T-helper 17 cell (primary cell): ENCODE measurements at places on chromosomes 16 and 17.

DNA sequence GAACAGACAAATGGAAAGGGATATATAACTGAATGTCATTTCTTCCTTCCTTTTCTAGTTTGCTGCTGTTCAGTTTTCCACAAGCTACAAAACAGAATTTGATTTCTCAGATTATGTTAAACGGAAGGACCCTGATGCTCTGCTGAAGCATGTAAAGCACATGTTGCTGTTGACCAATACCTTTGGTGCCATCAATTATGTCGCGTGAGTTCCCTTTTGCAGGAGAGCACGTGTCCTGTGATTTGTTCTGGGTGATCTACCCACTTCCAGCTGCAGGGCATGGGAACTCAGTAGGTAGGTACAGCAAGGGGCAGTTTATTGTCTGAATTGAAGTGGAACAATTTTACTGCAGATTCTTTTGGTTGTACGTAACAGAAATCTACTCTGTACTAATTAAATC, 8.8 kb downstream of the ITGAL start:
- no peak overlapping the region for H3K4me3 ChIP-seq
- H3K4me1 ChIP-seq, result peaks cover 26% of the 10 kb centered on the region
- peak overlapping the region; percentile 56 for H3K27ac ChIP-seq

DNA sequence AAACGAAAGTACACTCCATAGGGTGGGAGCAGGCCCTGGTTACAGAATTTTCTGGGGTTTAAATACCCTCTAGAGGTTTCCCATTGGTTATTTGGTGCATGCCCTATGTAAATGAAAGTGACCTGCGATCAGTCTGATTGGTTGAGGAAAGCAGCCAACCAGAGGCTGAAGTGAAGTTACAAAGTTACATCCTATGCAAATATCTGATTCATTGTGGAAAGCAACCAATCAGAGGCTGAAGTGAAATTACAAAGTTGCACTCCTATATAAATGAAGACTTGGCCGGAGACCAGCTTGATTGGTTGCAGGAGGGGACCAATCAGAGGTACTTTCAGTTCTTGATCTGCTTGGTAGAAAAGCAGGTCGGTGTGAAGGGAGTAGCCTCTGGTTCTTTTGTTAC, 24.4 kb downstream of the NAA60 start:
- H3K27me3 ChIP-seq, result no peaks in the 10 kb centered on the region
- H3K36me3 ChIP-seq, result no peaks in the 10 kb centered on the region
- H3K4me3 ChIP-seq, result no peak overlapping the region
- no peak for DNase-seq
- H3K4me1 ChIP-seq, result peaks cover 33% of the 10 kb centered on the region

GRCh38 chr17:75822800-75823166, 21.4 kb downstream of the UNC13D start:
- H3K4me3 ChIP-seq, result no peak overlapping the region
- H3K36me3 ChIP-seq, result peaks cover 4% of the 10 kb centered on the region
- peaks cover 26% of the 10 kb centered on the region for H3K4me1 ChIP-seq

DNA sequence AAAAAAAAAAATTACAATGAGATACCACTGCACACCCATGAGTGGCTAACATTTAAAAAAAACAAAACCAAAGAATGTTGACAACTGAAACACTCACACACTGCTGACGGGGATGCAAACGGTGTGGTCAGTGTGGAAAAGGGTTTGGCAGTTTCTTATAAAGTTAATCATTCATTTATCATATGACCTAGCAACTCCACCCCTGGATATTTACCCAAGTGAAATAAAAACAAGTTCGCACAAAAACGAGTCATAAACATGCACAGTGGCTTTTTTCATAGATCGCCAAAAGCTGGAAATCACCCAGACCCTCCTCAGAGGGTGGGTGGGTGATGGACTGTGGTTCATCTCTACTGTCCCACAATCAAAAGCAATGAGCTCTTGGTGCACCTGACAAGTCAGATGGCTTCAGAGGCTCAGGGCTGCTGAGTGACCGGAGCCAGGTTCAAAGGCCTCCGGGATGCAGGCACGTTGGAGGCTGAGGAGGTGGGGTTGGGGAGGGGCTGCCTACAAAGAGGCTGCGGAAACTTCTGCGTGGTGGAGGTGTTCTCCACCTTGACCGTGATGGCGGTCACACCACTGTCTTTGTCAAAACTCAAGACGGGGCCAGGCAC, 14.2 kb downstream of the RAB40B start:
- H3K36me3 ChIP-seq, result no peaks in the 10 kb centered on the region
- H3K4me3 ChIP-seq, result no peak overlapping the region
- no peak for DNase-seq
- H3K27me3 ChIP-seq, result no peaks in the 10 kb centered on the region

DNA sequence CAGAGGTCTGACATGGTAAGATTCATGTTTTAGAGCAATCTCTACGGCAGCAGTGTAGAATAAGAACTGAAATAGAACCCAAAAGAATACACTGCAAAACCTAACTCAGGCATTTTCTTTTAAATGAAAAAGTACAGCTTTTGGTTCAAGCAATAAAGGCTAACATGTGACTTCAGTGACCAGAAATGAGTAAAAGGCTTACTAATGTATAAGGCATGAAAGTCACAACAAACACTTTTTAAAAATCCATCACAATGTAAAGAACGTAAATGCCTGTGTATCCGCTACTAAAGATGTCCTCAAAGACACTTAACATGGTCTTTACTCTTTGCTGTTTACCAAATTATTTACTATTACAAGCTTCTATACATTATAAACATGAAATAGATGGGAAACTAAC, 16.6 kb downstream of the KIAA0753 start:
- peaks cover 7% of the 10 kb centered on the region for H3K4me1 ChIP-seq
- H3K36me3 ChIP-seq, result peaks cover 10% of the 10 kb centered on the region
- DNase-seq, result no peak
- no peak overlapping the region for H3K27ac ChIP-seq
- no peaks in the 10 kb centered on the region for H3K27me3 ChIP-seq

DNA sequence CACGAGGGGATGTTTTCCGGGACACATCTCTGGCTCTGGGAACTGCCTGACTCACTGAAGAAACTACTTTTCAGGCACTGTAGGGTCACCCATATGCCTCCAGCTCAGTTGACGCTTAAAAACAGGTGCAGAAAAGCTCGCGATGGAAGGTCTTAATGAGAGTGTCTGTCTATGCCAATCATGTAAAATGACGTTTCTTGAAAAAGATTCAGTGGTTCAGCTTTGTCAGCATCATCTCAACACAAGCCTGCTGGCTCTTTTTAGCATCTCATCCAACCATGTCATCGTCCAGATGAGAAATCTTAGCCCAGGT, 27.5 kb downstream of the OR1D5 start:
- no peak overlapping the region for H3K4me3 ChIP-seq
- H3K27me3 ChIP-seq, result no peaks in the 10 kb centered on the region
- no peak for DNase-seq
- H3K36me3 ChIP-seq, result no peaks in the 10 kb centered on the region

GRCh38 chr16:4615384-4616046, 827 bp upstream of the UBALD1 start:
- no peaks in the 10 kb centered on the region for H3K27me3 ChIP-seq
- peak overlapping the region; percentile 92 for H3K27ac ChIP-seq
- no peak for DNase-seq

GRCh38 chr17:50100480-50100883, 5.3 kb downstream of the PDK2 start:
- peaks cover 2% of the 10 kb centered on the region for H3K36me3 ChIP-seq
- no peak overlapping the region for H3K27ac ChIP-seq
- no peak for DNase-seq
- no peaks in the 10 kb centered on the region for H3K27me3 ChIP-seq

DNA sequence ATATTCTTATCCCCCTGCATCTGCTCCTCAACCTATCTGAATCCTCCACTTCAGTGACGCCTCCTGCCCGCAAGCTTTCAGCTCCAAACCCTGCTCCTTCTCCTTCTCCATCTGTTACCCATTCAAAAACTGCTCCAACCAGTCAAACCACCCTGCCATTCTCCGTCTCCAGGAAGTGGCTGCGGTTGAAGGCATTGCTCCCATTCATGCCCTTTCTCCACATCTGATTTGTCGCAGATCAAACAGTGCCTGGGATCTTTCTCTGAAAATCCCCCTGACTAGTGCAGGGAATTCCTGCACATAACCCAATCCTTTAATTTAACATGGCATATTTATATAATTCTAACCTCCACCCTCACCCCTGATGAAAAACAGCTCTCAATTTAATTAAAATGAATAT, 56.3 kb downstream of the SLFN5 start:
- peaks cover 3% of the 10 kb centered on the region for H3K4me1 ChIP-seq
- H3K27me3 ChIP-seq, result no peaks in the 10 kb centered on the region
- no peak for DNase-seq
- H3K36me3 ChIP-seq, result peaks cover 2% of the 10 kb centered on the region
- no peak overlapping the region for H3K4me3 ChIP-seq

GRCh38 chr16:29839822-29840221, 19.6 kb downstream of the MVP start:
- peaks cover 4% of the 10 kb centered on the region for H3K36me3 ChIP-seq
- no peak overlapping the region for H3K4me3 ChIP-seq
- peak overlapping the region; percentile 24 for H3K27ac ChIP-seq
- H3K4me1 ChIP-seq, result peaks cover 6% of the 10 kb centered on the region
- no peaks in the 10 kb centered on the region for H3K27me3 ChIP-seq
- no peak for DNase-seq

- no peak for DNase-seq
- peak overlapping the region; percentile 59 for H3K27ac ChIP-seq
- no peak overlapping the region for H3K4me3 ChIP-seq
- peaks cover 5% of the 10 kb centered on the region for H3K4me1 ChIP-seq
- no peaks in the 10 kb centered on the region for H3K27me3 ChIP-seq
These were observed 61.2 kb upstream of the ENDOV start for GRCh38 chr17:80353718-80354275.

GRCh38 chr16:48680881-48681280, 70.9 kb upstream of the N4BP1 start:
- no peak for DNase-seq
- no peaks in the 10 kb centered on the region for H3K36me3 ChIP-seq
- H3K27ac ChIP-seq, result no peak overlapping the region
- H3K27me3 ChIP-seq, result peaks cover 62% of the 10 kb centered on the region
- peaks cover 3% of the 10 kb centered on the region for H3K4me1 ChIP-seq

DNA sequence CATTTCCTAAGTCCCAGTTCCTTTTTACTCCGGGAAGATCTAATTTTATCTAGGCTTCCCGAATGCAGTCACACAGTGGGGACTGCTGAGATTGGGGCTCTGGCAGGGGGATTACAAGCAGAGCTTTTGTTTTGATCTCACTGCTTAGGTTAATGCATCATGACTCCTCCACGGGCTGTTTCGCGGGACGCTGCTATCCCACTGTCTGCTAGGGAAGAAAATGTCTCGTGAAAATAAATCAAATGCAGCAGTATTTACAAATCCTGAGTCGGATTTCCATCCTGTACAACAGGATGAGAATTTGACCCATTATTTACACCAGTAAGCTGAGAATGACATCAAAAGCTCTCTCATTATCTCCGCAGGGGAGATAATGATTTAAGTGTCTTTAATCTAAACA, 83.8 kb downstream of the CDH11 start:
- no peaks in the 10 kb centered on the region for H3K4me1 ChIP-seq
- DNase-seq, result no peak
- H3K27me3 ChIP-seq, result no peaks in the 10 kb centered on the region
- no peaks in the 10 kb centered on the region for H3K36me3 ChIP-seq

GRCh38 chr17:28405632-28406472, at the start of gene SLC46A1:
Gene SLC46A1, minus strand, starts transcription at chr17:28406212. Its CDS starts 98 bp downstream, at chr17:28406114.
- DNase-seq, result no peak
- H3K4me1 ChIP-seq, result peaks cover 9% of the 10 kb centered on the region
- peaks cover 15% of the 10 kb centered on the region for H3K27me3 ChIP-seq
- H3K27ac ChIP-seq, result no peak within 1 kb of the TSS
- H3K36me3 ChIP-seq, result peaks cover 3% of the 10 kb centered on the region

DNA sequence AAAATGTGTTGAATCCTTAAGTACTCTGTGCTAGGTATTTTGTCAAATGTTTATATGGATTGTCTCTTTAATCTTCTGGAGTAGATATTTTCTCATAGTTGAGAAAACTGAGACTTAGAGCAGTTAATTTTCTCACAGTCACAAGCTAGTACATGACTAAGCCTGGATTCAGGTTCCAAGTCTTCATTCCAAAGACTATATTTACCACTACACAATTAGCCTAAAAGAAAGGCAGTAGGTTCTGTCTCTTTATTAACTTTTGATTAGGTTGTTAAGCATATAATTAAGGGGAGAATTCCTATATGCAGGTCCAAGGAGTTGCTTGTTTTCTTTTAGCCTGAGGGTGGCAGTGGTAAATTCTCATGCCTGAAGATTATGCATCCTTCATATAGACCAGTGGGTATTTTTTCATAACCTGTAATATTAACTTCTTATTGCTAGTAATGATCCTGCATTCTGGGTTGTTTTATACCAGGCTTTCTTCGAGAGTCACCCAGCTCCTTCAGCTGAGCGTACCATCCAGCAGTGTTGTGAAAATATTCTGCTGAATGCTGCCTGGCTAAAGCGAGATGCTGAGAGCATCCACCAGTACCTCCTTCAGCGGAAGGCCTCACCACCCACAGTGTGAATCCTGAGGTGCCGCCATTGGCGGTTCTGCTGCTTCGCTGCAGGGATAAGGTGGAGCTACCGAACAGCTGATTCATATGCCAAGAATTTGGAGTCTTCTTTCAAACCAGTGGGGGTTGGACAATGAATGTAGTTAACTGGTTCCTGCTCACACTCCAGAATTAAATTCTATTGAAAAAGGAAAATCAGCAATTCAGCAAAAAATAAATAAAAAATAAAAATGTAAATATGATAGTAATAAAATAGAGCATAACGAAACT, 28.2 kb upstream of the KPNB1 start:
- H3K27ac ChIP-seq, result no peak overlapping the region
- no peak overlapping the region for H3K4me3 ChIP-seq
- peaks cover 6% of the 10 kb centered on the region for H3K4me1 ChIP-seq
- no peak for DNase-seq
- peaks cover 4% of the 10 kb centered on the region for H3K36me3 ChIP-seq

DNA sequence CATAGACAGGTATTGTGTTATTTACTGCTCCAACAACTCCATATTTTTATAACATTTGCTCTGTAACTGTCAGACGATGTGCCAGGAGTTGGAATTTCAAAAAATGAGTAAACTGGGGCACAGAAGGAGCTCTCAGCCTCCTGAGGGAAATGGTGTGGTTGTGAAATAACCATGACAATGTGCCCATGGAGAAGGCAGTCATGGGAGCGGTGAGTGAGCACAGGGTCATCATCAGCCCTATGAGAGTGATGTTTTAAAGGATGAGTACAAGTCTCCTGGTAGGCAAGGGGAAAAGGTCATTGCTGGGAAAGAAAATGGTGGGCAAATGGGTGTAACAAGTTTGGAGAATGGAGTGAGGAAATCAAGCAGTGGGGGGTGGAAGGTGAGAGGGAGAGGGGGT, 115.0 kb upstream of the SEC14L1 start:
- no peaks in the 10 kb centered on the region for H3K4me1 ChIP-seq
- H3K27me3 ChIP-seq, result no peaks in the 10 kb centered on the region
- no peak for DNase-seq
- H3K4me3 ChIP-seq, result no peak overlapping the region
- no peaks in the 10 kb centered on the region for H3K36me3 ChIP-seq
- no peak overlapping the region for H3K27ac ChIP-seq

GRCh38 chr16:55530316-55530856, 21.5 kb downstream of the LPCAT2 start:
- H3K27ac ChIP-seq, result no peak overlapping the region
- DNase-seq, result no peak
- H3K36me3 ChIP-seq, result no peaks in the 10 kb centered on the region
- H3K27me3 ChIP-seq, result peaks cover 17% of the 10 kb centered on the region
- H3K4me1 ChIP-seq, result no peaks in the 10 kb centered on the region
